ENCODE measurements at places on chromosomes 12 and 14.

DNA sequence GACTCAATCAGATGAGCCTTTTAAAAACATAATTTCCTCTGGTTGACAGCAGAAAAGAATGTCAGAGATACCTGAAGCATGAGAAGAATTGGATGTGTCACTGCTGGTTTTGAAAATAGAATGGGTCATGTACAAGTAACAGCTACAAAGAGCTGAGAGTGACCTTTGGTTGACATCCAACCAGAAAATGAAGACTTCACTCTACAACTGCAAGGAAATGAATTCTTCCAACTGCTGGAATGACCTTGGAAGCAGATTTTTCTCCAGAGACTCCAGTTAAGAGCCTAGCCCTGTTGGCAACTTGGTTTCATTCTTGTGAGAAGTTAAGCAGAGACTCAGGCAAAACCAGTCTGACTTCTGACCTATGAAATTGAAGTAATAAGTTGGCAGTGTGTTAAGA is 505.9 kb downstream of the SLC16A7 start:
- DNase-seq = no peak

GRCh38 chr12:58346032-58346632 is 404.8 kb downstream of the ATP23 start:
- no peak for DNase-seq

DNA sequence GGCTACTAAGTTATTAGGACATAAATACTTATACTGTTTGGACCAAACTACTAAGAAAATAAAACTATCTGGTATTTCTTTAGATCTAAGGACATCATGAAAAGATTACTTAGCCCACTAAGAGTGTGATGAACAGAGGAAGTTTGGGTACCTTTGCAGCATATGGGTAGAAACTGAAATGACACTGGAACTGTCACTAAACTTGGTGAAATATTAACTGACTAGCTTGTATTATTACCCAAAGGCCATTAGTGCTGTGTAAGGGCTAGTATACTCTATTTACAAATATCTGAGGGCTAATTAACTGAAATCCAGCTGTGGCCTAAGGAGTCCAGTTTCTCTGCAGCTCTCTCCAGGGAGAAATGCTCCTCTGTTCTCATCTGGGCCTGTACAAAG is 45.5 kb downstream of the PAWR start:
- no peak for DNase-seq

DNA sequence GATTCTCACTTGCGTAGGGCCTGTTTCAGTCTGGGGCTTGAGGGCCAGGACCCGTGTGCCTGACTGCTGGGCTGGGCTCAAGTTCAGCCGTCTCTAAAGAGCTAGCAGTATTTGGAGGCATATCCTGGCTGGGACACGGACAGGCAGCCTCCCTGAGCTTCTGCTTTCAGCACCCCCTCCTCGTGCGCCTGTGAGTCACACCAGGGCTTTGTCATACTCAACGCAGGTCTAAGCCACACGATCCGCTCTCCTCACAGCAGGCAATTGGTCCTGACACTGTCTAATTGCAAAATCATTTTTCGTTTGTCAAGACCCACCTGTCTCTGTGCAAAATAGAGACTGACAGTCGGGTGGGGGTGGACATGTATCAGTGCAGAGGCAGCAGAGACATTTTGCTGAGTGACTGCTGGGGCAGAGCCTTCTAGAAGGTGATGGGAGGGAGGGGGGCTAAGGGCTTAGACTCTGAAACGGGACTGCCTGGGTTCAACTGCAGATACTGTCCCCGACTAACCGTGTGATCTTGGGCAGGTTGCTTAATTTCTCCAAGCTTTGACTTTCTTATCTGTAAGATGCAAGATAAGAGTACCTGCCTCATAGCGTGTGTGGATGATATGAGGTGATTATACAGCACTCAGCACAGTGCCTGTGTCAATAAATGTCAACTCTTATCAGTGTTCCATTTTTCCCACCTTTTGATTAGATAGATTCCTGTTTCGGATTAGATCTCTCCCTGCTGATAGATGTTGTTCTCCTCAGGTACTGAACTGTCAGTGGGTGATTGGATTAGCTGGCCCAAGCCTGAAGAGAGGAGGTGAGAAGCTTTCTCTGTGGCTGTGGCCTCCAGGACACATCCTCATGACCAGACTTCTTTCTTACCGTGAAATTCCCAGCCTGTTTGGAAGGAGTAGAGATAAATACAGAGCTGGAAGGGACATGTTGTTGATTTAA is 53.1 kb downstream of the KCNA1 start:
- DNase-seq = no peak

DNA sequence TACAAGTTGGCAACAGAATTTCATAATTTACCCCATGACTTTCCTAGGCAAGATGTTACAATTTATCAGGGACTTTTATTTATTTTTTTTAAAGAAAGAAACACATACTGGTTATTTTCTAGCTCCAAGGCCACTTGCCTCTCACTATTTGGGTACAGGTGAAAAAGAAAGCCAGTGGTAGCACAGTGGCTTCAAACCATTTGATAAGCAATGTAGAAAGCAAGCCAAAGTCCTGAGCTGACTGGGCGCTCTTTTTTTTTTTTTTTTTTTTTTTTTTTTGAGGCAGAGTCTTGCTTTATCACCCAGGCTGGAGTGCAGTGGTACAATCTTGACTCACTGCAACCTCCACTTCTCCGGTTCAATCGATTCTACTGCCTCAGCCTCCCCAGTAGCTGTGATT is 73.3 kb downstream of the STXBP6 start:
- no peak for DNase-seq

GRCh38 chr12:51529651-51529970 is 61.4 kb upstream of the SCN8A start:
- no peak for DNase-seq

DNA sequence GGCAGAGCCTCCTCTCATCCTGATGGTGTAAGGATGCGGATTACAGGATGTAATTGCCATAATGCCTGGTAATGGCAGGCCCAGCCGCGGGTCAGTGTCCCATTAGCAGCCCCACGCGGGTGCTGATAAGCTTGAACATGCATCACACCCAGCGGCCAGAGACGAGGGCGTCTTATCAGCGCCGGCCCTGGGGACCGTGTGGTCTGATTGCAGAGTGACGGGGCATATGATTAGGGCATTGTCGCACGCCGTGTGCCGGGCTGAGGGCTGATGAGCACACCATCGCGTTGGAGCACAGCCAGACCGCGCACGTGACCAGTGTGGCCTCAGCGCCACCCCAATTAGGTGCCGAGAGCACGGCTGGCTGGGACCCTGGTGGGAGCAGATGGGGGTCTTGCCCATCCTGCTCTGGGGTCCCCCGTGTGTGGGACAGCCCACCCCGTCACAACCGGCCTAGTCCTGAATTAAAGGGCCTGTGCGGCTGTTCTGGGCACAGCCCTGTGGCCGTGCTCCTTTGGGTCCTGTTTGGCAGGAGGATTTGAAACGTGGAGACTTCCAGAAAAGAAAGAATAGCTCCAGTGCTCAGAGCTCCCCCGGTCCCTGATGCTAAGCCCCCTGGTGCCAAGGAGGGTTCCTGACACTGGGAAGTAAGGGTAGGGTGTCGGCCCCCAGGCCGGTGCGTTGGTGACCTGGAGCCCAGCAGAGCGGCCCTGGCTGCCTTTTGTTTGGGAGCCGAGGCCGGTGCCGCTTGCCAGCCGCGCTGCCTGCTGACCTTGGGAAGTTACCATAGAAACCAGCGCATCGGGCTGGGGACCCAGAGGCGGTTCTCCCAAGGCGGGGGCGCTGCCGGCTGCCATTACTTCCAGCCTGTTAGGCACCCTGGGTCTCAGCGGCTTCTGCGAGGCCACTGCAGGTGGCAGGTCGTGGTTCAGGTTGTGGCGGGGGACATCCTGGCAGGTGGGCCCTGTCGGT is 20.7 kb downstream of the KIF26A start:
- no peak for DNase-seq

All from activated gamma-delta T cell treated with anti-CD3 and anti-CD28 coated beads, Interleukin-2, amount 50 U/mL, for 16 hours (primary cell).